ENCODE measurements at places on chromosomes 12 and 14.

DNA sequence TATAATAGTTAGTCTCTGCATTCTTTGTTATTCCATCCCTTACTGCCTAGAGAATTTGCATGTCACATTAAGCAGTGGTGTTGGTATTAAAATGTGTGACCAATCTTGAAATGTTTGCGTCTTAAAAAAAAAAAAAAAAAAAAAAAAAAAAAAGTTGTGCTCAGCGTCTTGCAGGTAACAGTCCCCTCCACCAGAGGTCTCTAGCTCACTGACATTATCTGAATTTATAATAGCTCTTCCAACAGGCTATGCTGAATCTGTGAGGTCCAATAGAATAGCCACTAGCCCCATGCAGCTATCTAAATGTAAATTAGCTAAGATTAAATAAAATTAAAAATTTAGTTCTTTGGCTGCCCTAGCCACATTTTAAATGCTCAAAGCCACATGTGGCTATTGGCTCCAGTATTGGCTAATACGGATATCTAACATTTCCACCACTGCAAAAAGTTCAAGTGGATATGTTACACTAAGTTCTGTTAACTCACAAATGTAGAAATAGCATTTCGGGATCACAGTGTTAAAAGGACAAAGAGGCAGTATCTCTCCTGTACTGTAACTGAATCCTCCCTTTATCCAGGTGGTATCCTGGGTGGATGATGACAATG, 28.7 kb downstream of the NKX2-8 start:
- DNase-seq: no peak

GRCh38 chr14:32432813-32433538, 103.9 kb downstream of the AKAP6 start:
- DNase-seq: no peak

DNA sequence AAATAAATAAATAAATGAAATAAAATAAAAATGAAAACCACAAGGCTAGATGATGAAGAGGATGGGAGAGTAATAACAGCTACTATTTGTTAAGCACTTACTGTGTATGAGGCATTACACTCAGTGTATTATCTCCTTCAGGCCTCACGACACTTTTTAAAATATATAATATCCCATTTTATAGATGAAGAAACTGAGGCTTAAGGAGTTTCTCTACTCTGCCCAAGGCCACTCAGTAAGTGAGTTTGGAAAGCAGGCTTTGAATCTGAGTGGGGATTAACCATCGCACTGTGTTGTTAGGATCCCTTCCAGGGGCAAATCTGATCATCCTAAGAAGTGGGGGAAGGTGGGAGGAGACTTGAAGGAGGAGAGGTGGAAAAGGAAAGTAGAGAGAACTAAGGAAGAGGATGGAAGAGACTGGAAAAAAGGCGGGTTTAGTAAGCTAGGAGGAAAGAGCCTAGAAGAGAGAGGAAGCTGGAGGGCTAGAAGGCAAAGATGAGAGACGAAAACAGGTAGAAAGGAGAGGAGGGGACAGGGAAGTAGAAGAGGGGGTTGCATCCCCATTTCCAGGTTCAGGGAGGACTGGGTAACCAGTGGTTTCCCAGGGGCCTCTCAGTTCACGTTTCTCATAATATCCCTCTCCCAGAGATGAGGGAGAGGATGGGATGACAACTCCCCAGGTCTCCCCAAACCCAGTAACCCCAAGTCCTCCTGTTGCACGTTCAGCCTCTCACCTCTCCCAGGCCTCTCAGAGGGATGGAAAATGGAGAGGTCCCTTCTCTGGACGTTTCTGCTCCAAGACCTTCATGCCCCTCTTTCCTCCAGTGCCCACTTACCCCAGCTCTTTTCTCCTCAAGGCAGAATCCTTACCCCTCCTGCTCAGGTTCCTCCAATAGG, 1.7 kb downstream of the STAT6 start:
- no peak for DNase-seq

DNA sequence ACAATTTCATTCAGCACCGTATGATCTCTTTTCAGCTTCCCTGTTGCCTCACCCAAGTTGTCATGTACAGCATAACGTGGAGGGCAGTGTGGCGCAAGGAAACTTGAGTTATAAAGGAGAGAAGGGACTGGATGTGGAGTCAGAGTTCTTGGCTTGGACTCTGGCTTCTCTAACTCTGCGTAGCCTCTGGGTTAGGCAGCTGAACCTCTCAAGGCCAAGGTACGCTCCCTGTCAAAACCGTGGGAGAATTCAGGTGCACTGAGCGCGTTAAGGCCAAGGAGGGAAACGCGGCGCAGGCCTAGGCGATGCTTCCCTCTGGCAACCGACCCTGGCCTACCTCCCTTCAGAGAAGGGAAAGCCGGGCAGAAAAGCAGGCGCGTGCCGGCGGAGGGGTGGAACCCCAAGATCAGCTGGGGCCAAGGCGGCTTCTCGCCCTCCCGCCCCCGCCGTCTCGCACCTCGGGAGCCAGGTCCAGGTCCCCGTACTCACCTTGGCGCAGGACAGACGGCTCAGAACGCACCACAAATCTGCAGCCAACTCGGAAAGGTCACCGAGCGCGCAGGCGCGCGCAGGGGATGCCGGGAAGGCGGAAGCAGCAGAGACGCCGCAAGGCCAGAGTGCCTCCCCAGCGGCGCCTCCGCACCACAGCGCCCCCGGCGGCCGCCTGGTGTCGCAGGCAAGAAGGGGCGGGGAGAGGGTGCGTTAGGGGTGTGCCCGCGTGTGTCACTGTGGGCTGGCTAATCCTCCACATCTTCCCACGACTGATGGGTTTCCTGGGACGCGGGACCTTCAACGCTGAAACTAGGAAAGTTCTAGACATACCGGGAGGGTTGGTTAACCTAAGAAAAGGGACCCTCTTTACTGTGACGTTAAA, 7.0 kb upstream of the TDRD9 start:
- peak; percentile 96 for DNase-seq

GRCh38 chr12:132131952-132132351, 12.2 kb downstream of the DDX51 start:
- DNase-seq: no peak

GRCh38 chr12:130579231-130579630, 136.9 kb downstream of the RIMBP2 start:
- DNase-seq: no peak

DNA sequence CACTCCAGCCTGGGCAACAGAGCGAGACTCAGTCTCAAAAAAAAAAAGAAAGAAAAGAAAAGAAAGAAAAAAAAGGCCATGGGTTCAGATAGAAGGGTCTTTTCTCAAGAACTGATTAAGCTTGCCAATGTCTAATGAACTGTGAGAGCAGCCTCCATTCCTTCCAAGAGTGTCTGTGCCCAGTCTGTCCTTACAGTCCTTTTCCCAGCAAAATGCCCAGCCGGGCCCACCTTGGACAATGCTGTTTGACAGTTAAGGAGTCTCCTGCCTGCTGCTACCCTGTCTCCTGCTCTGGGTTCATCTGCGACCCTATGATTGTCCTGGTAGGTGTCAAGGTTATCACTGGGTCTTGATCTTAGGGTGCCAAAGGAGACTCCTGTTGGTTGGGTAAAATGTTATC, 21.4 kb downstream of the SYNE3 start:
- no peak for DNase-seq

DNA sequence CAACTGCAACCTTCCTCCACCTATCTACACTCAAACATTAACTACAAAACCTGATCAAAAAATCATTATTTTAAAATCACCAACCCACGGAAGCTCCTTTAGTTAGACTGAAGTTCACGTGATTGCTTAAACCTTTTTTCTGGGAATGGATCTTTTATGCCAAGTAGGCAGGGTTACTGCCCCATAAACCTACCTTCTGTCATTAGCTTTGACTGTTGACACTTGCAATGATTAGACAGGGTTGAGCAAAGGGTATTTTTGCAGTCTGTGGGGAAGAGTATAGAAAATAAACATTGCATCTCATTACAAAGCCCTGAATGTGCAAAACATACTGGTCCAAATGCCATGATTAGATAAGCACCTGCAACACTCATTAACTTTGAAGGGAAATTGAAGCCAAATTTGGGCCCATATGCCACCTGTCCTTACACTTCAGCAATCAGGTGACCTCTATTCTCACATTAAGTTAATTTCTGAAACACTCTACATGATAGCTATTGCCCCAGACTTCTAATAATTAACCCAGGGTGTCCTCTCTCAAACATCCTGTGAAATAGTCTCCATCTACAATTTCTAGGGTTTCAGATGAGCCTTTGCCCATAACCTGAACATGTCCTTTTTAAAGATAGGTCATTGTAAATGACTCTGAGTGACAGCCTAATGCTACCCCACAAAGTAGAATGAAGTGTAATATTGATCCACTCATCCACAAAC, 156.0 kb upstream of the PLEKHG7 start:
- DNase-seq: no peak

Data from activated gamma-delta T cell (primary cell).